Panc1 (cell line): ENCODE measurements at places on chromosomes 16 and 17. TPM values are rescaled to one million over a fixed set of nuclear protein-coding genes. Genes with fewer than 3 reads are reported as not detected.

DNA sequence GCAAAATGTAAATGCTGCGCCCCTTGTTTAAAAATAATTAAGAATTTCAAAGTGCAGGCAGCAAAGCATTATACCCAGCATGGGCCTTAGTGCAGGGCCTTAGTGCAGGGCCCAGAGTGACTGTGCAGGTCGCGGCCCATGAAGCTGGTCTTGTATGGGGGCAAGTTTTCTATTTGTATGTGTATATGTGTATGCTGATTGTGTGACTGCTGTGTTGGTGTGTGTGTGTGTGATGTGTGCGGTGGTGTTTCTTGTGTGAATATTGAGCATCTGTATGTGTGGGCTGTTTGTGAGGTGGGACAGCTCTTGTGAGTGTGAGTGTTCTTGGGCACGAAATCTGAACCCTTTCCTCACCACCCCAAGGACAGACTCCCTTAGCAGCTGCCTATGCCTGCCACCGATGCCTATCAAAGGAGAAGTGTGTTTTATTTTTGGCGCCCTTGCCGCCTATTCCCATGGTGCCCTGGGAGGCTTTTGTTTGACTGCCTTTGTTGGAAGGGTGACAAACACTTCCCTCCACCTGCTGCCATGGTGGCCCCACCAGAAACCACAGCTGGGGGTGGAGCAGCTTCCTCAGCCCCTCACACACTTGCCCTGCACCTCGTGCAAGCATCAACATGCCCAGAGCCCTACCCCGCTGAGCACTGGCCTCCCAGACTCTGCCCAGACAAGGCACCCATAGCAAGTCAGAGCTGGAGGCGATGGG, 18.0 kb downstream of the CCR7 start:
- no peaks in the 10 kb centered on the region for H3K36me3 ChIP-seq
- H3K27ac ChIP-seq: no peak overlapping the region
- peaks cover 12% of the 10 kb centered on the region for H3K4me1 ChIP-seq
- no peak for DNase-seq
- H3K27me3 ChIP-seq: no peaks in the 10 kb centered on the region

CHMP6 gene
- total RNA-seq: 43.7 TPM

DNA sequence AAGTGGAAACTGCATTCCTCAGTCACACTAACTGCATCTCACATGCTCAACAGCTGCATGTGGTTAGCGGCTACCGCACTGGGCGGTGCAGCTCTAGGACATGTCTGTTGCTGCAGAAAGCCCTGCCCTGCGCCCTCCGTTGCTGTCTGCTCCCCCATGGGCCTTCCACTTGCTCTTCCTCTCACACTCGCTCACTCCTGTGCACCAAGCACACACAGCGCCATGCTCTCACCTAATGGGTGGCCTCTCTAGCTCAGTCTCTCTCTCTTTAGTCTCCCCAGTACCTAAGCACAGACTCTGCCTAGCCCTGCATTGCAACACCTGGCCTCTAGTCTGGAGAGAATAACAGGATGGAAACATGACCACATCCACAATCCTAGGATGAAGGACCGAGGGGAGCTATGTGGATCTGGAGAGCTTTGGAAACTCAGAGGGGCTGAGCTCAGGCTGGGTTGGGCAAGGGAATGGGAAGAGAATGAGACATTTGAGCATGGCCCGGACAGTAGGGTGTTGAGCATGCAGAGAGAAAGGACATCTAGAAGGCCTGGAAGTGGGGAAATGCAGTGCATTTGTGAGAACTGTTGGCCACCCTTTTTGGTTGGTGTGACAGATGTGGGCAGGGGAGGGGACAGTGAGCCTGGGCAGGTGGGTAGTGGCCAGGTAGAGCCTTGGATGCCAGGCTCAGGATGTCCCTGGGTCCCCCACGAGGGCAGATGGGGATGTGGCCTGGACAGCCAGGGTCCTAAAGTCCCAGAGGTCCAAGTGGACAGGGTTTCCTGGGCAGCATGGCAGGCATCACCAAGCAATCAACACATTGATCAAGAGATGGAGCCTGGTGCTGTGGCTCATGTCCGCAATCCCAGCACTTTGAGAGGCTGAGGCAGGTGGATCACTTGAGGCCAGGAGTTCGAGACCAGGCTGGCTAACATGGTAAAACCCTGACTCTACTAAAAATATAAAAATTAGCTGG, 16.1 kb downstream of the SGCA start:
- H3K27me3 ChIP-seq: no peaks in the 10 kb centered on the region
- H3K27ac ChIP-seq: no peak overlapping the region
- H3K36me3 ChIP-seq: no peaks in the 10 kb centered on the region
- peaks cover 31% of the 10 kb centered on the region for H3K4me1 ChIP-seq

DNA sequence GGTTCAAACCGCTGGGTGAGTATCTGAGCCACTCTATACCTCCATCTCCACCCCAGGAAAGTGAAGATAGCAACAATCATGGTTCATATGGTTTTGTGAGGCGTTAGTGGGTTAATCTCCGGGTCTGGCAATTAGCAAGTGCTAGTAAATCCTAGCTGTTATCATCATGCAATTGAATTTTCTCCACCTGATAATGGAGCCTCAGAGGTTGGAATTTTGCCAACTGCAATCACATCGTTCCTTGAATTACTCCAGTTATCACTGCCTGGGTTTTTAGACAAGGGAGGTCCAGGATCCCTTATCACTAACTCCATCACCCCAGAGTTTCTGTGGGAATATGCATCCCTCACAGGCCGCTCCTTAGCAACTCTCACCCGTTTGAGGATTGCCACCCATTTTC, 311.5 kb downstream of the RBFOX1 start:
- H3K4me3 ChIP-seq: no peak overlapping the region
- H3K27ac ChIP-seq: no peak overlapping the region
- no peaks in the 10 kb centered on the region for H3K4me1 ChIP-seq
- H3K27me3 ChIP-seq: peaks cover 2% of the 10 kb centered on the region; the same call in 1 of the 2 replicates
- H3K36me3 ChIP-seq: no peaks in the 10 kb centered on the region

CD300LG gene
- total RNA-seq: not detected

DNA sequence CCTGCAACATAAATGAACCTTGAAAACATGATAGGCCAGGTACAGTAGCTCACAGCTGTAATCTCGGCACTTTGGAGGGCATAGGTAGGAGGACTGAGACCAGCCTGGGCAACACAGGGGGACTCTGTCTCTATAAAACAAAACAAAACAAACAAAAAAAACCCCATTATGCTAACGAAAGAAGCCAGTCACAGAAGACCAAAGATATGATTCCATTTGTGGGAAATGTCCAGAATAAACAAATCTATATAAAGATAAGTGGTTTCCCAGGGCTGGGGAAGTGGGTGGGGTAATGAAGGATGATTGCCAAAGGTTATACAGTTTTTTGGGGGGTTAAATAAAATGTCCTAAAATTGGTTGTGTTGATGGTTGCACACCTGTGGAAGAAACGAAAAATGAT, 36.5 kb upstream of the SIAH1 start:
- H3K27ac ChIP-seq: no peak overlapping the region
- no peaks in the 10 kb centered on the region for H3K4me1 ChIP-seq
- no peaks in the 10 kb centered on the region for H3K27me3 ChIP-seq
- no peak overlapping the region for H3K4me3 ChIP-seq

DNA sequence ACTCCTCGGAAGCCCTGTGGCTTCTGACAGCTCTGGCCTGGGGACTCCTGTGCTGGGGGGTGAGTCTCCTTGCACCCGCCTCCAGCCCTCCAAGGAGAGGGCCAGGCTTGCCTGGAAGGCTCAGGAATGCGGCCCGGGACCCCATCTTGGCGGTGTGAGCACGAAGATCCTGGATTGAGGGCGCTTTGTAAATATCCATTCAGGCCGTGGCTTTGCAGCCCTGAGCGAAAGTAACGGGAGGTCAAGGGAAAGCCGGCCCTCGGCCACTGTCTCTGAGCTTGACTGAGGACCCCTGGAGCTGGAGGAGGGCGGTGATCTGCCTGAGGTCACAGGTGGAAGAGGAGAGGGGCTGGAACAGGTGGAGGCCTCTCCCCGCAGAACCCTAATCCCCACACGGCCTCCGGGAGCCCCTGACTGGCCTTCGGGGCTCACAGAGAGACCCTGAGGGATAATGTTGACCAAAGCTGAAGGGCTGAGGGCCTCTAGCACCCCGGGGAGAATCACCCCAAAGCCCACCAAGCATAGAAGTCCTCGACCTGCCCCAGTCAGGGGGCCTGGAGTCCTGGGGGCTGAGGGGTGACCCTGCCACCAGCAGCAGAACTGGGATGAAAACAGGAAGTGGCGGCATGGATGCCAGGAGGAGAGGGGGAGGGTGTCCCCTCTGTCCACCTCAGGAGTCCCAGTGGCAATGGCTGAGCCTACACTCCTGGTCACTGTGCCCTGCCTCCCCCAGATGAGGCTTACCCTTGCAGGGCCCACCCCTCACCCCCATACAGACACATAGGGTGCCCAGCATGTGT, 8.3 kb upstream of the RASD1 start:
- H3K27ac ChIP-seq: no peak overlapping the region
- no peak overlapping the region for H3K4me3 ChIP-seq
- no peaks in the 10 kb centered on the region for H3K27me3 ChIP-seq
- DNase-seq: no peak
